ENCODE measurements at places on chromosomes 11 and 22.

GRCh38 chr11:60513496-60514460 lies 1.4 kb upstream of the MS4A13 start:
- no peak for DNase-seq

- no peak for DNase-seq
Observed at GRCh38 chr11:113871336-113871735, 4.0 kb downstream of the USP28 start.

GRCh38 chr11:74929431-74930363 lies 19.2 kb downstream of the XRRA1 start:
- peak; percentile 44 for DNase-seq

- DNase-seq, result no peak
Observed at GRCh38 chr11:113401718-113402117, 14.1 kb downstream of the ANKK1 start.

DNA sequence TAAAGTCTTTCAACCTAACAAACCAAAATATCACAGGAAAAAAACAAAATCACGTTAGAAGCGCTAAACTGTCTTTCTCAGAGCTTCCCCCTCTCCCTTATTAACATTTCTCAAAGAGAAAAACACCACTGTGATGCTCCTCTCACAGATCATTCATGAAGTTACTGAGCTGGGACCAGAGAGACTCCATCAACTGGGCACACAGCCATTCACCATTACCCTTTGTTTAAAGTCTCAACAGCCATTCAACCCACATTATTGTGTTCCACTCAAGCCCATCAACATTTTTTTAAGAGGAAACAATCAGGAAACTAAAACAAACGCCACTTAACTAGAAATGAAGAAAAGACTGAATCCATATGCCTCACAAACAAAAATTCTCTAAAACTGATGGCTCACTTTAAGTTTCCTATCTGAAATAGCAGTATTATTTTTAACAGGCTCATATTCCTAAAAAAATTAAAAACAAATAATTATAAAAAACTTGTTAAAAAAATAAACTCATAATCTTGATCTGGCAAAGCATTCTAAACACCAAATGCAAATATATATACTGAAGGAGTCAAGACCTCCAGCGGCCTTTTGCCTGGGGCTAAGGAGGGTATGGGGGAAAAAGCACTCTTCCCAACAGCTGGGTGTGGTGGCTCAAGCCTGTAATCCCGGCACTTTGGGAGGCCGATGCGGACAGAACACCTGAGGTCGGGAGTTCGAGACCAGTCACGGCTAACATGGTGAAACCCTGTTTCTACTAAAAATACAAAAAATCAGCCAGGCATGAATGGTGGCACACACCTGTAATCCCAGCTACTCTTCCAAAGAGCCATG lies 14.0 kb downstream of the CELF1 start:
- DNase-seq, result no peak

DNA sequence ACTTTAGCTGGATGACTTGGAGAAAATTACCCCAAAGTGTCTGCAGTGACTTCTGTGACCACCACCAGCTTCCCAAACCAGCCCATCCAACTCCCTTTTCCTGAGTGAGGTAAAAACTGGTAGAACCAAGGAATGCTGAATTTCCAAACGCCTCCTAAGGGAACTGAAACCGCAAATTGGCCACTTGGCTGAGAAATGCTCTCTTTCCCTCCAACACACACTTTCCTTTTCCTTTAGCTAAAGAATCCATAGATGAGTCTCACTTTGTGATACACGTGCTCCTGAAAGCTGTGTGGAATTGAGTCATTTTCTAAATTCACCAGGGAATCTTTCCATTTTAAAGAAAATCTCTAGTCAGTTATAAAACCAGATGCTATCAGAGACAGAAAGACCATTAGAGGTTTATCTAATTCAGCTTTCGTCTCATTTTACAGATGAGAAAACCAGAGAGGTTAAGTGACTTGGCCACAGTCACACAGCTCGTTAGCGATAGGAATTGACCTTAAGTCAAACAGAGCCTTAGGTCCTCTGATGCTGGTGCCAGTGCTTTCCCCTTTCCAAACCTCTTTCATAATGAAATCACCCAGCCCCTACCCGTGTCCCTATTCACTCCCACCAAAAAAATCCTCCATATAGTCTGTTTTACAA lies 137.2 kb downstream of the COMMD9 start:
- DNase-seq, result no peak

GRCh38 chr11:45104006-45104789 lies 42.2 kb upstream of the PRDM11 start:
- no peak for DNase-seq

- DNase-seq, result no peak
Observed at GRCh38 chr11:125175896-125176575, 11.5 kb downstream of the PKNOX2 start.

Data from T-cell (primary cell).